NCI-H774 (cell line): ENCODE measurements at places on chromosomes 2 and 18.

GRCh38 chr2:14632133-14632936, at the start of gene LRATD1:
TSS of gene LRATD1 (plus strand) at chr2:14632717. CDS start at chr2:14633980, 1,263 bp downstream.
- peak; percentile 94 for DNase-seq

GRCh38 chr2:68340226-68341061, 20.7 kb upstream of the CNRIP1 start:
- no peak for DNase-seq

DNA sequence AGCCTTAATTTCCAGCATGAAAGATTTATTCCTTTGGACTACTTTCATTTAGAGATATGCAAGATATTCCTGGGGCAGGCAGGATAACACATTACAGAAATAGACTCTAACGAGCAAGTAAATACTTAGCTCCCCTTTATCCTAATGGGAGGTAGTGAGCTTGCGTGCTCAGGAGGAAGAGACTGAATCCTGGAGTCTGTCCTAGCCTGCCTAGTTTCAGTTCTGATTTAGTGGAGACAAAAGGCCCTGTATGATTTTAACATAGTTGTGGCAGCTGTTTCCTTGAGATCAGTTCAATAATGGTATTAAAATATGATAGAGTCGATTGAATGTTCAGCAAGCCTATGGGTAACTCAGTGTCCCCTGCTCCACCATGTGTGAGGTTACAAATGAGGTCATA, 109.5 kb downstream of the FMNL2 start:
- DNase-seq, result no peak

- no peak for DNase-seq
Measured at GRCh38 chr2:12061286-12062052, 315.0 kb downstream of the LPIN1 start.

- DNase-seq, result peak; percentile 68
Measured at GRCh38 chr2:226802573-226802972, 3.0 kb upstream of the IRS1 start.

- no peak for DNase-seq
Measured at GRCh38 chr2:217691920-217692666, 310.7 kb downstream of the TNS1 start.

GRCh38 chr2:53403792-53404413, 363.7 kb upstream of the CHAC2 start:
- DNase-seq, result no peak

- DNase-seq, result no peak
Measured at GRCh38 chr18:49893036-49893435, 79.7 kb upstream of the ACAA2 start.

DNA sequence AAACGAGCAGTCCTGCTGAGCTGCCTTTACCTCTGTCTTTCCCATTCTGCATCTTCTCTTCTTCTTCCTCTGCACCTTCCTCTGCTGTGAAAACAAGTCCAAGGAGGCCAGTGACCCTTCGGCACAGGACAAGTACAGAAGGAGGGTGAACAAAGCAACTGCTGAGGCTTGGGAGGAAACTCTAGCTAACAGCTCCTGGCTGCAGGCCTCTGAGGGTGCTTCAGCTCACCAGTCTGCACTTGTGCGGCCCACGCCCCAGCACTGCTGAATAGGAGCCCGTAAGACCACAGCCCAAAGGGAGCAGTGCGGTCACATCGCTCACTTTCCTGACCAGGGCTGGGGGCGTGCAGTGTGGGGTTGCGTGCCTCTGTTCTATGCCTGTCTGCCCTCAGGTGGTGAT, 42.1 kb upstream of the DNMT3A start:
- DNase-seq, result no peak

DNA sequence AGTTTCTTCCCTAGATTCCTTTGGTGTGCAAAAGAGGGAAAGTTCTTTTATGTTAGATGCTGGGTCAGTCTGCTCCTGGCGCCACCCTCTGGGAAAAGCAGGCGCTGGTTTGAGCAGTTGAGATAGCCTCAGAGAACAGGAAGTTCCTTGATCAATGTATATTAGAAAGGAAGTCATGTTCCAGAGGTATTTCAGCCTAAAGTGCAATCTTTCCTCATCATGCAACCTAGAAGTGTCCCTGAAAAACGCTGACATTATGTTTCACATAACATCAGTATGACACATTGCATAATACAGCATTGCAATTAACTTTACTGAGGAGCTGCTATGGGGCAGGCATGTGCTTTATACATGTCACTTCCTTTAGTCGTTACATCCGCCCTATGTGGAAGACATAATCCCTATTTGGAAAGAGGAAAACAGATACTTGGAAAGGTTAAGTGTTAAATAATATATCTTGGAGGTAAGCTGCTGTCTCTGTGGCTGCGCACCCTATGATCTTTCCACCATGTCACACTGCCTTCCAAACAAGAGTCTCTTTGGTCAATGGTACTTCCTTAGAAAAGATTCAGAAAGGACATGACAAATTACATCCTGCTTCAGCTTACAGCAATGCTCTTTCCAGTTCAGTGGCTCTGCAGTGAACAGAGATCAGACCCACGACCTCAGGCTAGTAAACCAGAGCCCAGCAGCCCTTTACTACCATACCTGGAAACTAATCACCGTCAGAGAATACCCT, 369.7 kb downstream of the RAD51AP2 start:
- DNase-seq, result no peak

DNA sequence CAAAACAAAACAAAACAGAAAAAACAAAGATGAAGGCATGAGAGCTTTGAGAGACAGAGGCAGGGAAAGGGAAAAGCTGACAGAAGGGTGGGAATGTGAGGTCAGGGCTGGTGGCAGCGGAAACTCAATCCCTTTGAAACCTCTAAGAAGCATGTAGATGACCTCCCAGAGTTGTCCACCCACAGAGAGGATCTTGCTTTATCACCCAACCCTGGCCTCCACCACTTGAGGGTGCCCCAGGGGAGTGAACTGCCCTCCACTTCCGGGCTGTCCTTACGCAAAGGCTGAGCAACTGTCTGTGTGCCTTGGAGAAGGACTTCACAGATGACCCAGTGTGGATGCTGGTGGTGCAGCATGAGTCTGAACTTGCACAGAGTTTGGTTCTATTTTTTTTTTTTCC, 26.7 kb downstream of the PDCL3 start:
- DNase-seq, result no peak

DNA sequence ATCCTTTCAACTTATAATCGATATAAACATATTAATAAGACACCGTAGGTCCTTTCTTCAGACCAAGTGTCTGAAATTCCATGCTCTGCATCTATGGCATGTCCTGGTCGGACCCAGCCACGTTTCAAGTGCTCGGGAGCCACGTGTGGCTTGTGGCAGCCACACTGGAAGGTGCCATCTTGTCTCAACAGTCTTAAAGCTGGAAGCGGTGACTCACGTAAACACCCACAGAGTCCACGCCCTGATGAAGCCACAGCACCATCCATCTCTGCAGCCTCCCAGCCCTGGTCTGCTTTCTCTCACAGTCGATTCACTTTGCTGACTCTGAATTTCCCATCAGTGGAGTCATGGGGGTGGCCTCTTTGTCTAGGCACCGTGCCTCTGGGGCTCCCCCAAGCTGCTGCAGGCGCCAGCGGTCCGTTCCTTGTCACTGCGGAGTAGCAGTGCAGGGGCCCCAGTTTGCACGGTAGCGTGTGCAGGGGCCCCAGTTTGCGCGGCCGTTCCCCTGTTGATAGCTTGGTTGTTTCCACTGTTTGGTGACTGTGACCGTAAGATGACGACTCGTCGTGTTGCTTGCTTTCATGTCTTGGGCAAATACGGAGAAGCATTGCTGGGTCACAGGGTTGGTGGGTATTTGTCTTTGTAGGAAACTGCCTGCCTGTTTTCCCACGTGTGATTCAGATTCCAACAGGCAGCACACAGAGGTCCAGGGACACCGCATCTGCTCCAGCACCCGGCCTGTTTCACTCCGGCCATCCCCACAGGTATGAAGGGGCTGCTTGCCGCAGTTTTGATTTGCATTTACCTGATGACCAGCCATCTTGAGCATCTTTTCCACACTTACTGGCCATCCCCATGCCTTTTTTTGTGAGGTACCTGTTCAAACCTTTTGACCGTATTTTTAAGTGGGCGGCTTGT, 240.3 kb downstream of the HDAC4 start:
- DNase-seq, result no peak

GRCh38 chr2:173934895-173935294, 30.3 kb downstream of the SP3 start:
- peak; percentile 15 for DNase-seq

- DNase-seq, result no peak
Measured at GRCh38 chr2:198371921-198372543, 567.6 kb downstream of the PLCL1 start.

- no peak for DNase-seq
Measured at GRCh38 chr2:223835701-223836532, 1.5 kb downstream of the AP1S3 start.

GRCh38 chr2:113966832-113967231, 76.9 kb downstream of the ACTR3 start:
- no peak for DNase-seq

DNA sequence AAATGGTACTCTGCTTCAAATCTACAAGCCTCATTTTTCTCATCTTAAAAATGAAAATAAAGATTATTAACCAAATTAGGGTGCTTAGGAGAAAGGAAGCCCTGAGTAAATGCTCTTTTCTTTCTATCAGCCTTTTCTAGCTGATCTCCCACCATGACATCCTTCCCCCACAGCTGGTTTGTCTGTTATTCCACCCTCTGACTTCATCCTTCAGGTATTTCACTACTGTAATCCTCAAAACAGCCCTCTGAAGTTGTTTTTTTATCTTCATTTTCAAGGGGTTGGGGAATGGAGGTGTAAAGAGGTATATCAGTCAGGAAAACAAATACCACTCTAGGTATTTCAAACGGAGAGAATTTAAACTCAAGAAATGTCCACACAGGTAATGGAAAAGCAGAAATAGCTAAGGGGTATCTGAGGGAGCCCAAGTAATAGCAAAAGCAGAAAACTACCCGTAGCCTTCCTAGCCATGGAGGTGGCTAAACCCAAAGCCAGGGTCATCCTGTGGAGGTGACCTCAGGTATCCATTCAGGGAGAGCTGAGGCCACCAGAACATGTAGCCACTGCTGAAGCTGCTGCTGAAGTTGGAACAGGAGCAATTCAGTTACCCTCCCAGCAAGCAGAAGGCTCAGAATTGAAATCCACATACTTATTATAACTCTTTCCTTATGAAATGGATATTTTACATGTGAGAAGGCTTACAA, 990.9 kb upstream of the ACVR2A start:
- no peak for DNase-seq

- peak; percentile 15 for DNase-seq
Measured at GRCh38 chr2:61538920-61539520, 864 bp upstream of the XPO1 start.

GRCh38 chr18:49994410-49994809, 181.1 kb upstream of the ACAA2 start:
- no peak for DNase-seq

DNA sequence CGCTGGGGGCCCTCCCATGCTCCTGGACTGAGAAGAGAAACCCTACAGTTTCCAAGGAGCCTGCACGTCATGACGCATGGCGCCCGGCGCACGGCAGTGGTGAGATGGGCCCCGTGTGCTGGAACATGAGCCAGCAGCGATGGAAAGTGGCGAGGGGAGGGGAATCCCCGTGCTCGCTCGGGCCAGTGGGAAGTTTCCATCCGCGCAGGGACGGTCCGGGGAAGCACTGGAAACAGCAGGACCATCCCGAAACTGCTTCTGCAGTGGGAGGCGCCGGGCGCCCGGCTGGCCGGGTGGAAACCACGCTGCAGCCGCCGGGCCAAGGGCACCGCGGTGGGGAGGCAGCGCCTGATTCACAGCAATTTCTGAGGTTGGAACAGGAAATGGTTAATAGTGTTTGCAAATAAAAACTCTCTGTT, 4.9 kb upstream of the PDCD1 start:
- no peak for DNase-seq

GRCh38 chr18:58896268-58896667, 31.6 kb downstream of the ZNF532 start:
- no peak for DNase-seq

GRCh38 chr2:48339451-48339850, 190.5 kb upstream of the STON1 start:
- DNase-seq, result no peak

- DNase-seq, result no peak
Measured at GRCh38 chr2:217103752-217104545, 244.1 kb upstream of the TNP1 start.

DNA sequence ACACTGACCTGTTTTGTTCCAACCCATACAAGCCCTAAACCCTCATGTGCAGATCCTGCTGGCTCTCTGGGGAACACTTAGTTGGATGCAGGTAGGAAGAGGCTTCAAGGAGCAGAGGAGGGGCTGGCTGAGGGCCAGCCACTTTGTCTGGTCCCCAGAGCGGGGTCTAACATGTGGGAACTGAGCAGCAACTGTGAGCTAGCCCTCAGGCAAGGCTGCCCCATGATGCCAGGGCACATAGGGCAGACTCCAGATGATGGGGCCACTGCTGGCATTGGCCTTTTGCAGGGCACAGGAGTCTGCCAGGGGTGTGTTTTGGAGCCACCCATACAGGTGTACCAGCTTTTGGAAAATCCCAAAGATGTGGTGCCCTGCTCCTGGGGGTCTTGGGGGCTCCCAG, 67.7 kb downstream of the HPCAL1 start:
- DNase-seq, result no peak

DNA sequence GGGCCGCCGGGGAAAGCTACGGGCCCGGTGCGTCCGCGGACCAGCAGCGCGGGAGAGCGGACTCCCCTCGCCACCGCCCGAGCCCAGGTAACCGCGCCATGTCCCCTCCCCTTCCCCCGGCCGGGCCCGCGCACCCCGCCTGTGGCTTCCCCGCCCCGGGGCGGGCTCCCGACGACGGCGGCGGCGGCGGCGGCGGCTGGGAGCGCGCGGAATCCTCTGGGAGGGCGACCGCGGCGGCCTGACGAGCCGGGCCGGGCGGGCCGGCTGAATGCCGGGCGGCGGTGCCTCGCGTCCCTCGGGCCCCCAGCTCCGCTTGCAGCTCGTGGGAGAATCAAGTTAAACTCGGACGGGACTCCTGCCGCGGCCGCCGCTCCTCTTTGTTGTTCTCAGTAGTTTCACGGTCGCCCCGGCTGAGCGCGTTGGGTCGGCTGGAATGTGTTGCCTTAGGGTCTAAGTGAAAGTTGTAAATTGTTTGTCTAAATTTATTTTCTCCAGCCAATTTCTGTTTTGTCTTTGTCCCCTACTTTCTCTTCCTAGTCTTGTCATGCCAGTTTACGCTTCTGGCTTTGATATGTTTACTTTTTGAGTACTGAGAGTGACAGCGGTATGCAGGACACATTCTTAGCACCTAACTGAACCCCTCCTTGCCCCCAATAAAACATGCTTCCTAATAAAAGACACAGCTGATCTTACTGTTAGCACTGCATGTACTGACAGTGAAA, 685 bp downstream of the SMAD4 start:
- peak; percentile 29 for DNase-seq

DNA sequence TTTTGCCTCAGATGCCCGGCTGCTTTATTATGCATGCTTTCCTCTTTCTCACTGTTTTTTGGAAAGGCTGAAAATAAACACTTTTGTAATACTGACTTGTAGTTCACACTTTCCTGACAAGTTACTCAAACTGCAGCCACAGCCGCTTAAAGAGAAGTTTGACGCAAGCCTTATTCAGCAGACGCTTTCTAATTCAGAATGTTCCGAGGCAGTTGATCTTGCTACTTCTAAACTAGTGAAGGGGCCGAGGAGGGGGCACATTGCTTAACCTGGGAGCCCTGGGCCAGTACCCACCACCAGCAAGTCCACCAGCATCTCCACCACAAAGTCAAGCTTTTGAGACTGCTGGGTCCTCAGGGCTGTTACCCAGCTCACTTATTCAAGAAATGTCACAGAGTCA, 71.8 kb upstream of the SPRED2 start:
- DNase-seq, result no peak

- DNase-seq, result no peak
Measured at GRCh38 chr18:12310762-12311161, 2.7 kb downstream of the TUBB6 start.

- no peak for DNase-seq
Measured at GRCh38 chr2:109562421-109562820, 51.3 kb downstream of the SEPTIN10 start.
